ENCODE measurements at places on chromosomes 7 and 10.
A peak's percentile ranks its signal among the peaks of the same experiment; 100 is the strongest.

DNA sequence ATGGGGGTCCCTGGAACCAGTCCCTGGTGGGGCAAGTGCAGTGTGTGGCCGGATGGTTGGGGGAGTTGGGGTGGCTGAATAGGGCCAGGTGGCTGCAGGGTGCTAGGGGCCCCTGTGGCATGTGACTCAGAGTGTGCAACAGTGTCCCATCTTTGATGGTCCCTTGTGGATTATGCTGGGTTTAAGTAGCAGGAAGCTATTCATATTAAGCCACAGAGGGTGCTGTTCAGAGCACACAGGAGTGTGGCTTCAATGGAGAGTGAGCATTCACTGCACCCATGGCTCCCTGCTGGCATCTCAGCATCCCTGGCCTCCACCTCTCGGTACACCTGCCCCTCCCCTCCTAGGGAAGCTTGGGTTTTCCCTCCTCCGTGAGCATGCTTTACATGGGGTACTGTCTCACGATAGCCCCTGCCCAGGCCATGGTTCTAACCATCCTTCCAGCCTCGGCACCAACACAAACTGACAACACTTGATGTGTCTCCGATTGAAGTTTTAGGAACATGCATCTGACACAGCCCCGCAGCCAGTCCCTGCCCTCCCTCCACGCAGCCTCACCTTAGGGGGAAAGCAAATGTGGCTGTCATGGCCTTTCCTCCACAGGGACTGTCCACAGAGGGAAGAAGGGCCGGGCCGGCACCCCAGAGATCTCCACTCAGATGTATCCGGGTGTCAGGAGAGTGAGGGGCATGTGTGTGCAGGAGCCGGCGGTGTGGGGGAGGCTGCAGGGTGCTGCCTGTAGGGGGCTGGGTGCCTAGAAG is 30.4 kb upstream of the PPIF start:
- DNase-seq, result no peak

- DNase-seq, result peak; percentile 40
Observed at GRCh38 chr10:110641256-110641655, 2.9 kb upstream of the RBM20 start.

DNA sequence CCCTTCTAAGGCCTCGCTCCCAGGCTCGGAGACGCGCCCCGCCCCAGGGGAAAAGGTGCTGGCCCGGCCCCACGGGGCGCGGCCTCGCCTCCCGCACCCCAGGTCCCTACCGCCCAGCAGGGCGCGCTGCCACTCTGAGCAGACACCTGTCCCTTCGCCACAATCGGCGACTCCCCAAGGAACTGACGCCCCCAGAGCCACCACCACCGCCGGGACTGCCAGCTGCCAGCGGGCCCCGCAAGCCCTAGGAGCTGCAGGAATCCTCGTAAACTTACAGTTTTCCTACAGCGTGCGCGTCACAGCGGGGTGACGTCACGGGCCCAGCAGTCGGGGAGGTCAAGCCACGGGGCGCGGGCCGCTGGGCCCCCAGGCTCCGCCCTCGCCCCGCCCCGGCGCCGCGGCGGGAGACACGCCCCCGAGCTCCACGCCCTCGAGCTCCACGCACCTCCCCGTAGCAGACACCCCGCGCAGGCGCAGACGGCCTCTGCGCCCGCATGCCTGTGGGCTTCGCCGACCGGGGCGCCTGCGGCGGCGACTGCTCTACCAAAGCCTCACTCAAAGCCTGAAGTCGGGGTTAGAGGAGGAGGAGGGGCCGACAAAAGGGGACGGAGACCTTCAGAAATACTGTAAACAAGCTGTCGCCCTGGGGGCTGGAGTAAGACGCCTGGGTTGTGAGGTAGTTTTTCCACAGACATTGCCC is at the start of gene ZNF438:
Gene ZNF438, minus strand, starts transcription at position 308 of the 700 bp plus-strand sequence. CDS start 154,831 bp downstream, outside the sequence.
- DNase-seq, result peak; percentile 94

DNA sequence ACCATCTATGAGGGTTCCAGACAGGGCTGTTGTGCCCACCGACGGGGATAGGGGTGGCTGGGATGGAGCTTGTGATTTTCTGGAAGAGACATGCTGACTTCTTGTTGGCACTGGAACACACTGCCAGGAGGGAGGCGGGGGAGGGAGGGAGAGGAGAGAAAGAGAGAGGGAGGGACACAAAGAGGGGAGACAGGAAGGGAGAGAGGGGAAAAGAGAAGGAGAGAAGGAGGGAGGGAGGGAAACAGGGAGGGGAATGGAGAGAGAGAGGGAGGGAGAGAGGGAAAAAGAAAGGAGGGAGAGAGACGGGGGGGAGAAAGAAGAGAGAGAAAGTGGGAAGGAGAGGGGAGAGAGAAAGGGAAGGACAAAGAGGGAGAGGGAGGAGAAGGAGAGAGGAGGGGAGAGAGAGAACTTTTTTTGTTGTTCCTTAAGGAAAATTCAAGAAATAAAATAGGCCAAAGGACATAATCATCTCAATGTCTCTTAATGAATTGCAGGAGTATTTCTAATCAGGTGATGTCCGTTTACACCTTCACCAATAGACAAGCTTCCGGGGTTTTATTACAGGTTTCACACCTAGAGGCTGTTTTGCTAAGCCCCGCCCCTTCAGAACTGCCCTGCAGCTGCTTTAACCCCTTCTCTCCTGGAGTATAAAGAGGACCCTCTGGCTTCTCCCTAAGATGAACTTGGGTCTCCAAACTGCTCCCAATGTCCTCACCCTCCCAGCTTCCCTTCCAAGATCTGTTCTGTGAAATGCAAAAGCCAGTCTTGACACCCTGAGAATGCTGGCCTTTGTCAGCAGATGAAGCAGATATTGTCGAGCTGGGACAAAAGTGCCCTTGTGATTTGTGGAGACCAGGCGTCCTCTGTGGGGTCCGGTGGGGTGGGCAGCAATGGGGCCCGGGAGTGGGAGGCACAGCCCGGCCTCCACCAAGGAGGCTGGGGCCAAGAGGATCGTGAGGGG is 82.0 kb upstream of the GTF2IRD1 start:
- no peak for DNase-seq

- no peak for DNase-seq
Observed at GRCh38 chr10:11425676-11426075, 185.8 kb downstream of the USP6NL start.

- DNase-seq, result no peak
Observed at GRCh38 chr10:293636-294035, 158.4 kb downstream of the ZMYND11 start.

GRCh38 chr10:119445311-119445934 is 97.1 kb downstream of the RGS10 start:
- peak; percentile 84 for DNase-seq

- no peak for DNase-seq
Observed at GRCh38 chr10:43264965-43265798, 1.7 kb downstream of the RASGEF1A start.

DNA sequence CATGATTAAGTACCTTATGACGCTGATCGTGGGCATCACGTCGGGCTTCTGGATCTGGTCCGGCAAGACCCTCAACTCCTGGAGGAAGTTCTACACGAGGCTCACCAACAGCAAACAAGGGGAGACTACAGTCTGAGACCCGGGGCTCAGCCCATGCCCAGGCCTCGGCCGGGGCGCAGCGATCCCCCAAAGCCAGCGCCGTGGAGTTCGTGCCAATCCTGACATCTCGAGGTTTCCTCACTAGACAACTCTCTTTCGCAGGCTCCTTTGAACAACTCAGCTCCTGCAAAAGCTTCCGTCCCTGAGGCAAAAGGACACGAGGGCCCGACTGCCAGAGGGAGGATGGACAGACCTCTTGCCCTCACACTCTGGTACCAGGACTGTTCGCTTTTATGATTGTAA is 2.5 kb downstream of the FZD1 start:
- no peak for DNase-seq

DNA sequence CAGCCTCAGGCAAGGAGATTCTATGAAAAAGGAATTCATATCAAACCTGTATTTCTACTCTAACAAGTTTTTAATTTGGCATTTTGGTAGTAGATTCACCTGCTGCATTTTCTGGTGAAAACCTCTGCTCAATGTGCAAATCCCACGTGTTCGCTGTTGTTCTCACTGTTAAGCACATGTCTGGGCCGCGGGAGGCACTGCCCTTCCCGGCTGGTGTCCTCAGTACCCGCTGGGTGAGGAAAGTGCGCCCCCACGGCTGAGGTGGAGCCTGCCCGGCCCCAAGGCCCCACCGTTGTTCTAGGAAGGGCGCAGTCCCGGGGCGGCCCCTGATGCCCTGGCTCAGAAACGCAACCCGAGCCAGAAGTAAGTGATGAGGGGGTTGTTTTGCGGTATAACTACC is 193.4 kb upstream of the VWC2 start:
- DNase-seq, result no peak

DNA sequence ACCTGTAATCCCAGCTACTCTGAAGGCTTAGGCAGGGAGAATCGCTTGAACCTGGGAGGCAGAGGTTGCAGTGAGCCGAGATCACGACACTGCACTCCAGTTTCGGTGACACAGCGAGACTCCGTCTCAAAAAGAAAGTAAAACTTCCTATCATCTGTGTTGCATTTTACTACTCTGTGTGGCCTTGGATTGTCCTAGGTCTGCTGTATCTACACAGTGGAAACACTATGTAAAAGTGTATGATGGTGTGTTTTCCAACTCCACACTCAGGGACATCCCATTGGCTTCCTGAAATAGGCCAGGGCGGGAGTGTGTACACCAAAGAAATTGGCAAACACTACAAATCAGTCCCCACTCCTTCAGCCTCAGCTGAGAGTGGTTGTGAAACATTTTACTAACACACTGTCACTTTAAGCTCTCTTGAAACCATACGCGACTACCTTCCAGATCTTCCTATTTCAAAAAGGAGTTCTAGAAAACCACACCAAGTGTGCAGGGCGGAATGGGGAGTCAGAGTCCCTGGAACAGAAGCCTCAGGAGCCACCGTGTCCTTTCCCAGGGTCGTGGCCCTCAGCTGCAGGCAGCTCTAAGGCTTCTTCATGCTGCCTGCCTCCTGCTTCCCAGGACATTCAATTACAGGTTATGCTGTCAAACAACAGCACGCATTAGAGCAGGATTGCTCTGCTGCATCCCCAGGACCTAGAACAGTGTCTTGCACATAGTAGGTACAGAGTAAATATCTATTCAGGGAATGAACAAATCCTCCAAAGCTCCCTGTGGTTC is 275.4 kb downstream of the PARD3 start:
- no peak for DNase-seq

GRCh38 chr7:134415700-134416099 is 43.2 kb downstream of the AKR1B1 start:
- DNase-seq, result no peak

GRCh38 chr7:50310361-50310760 is 5.8 kb downstream of the IKZF1 start:
- DNase-seq, result no peak

GRCh38 chr7:74061840-74062539 is 21.6 kb upstream of the LIMK1 start:
- peak; percentile 59 for DNase-seq
